Hair follicle dermal papilla cell (primary cell): ENCODE measurements at places on chromosomes 1 and 21. TPM values are rescaled to one million over a fixed set of nuclear protein-coding genes. Genes with fewer than 3 reads are reported as not detected.

LAX1 gene
- total RNA-seq, result not detected in 2 replicates

LAD1 gene
- total RNA-seq, result 0.16 TPM in 1 of 2 replicates, not detected in the other

MGST3 gene
- total RNA-seq, result 178 and 193 TPM in 2 replicates

OLIG2 gene
- total RNA-seq, result not detected in 2 replicates

IGSF9 gene
- total RNA-seq, result under 0.01 TPM in 1 of 2 replicates, not detected in the other

ZNF648 gene
- not detected in 2 replicates for total RNA-seq

GJB5 gene
- total RNA-seq, result not detected in 2 replicates

GRIK1 gene
- total RNA-seq, result 0.49 and 1.1 TPM in 2 replicates
